COR-L47 (cell line): ENCODE measurements at places on chromosomes 16 and 17.

DNA sequence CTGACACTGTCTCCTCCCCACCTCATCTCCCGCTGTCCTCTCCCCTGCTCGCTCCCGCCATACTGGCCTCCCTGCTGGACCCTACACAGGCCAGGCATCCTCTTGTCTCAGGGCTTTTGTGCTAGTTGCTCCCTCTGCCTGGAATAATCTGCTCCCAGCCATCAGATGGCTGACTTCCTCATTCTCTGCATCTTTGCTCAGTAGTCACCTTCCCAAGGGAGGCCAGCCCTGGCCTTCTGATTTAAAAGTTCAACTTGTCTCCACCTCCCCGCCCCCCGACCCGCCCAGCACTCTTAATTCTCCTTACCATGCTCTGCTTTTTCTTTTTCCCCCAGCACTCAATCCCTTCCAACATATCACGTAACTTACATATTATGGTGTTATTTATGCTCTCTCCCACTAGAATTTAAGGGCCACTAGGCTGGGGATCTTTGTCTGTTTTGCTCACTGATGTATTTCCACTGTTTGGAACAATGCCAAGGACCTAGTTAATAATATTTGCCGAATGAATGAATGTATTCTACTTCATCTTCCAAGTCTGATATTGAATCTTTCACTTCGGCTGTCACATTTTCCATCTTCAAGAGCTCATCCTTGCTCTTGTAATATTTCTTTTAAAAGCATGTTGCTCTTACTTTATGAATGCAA lies 178.3 kb downstream of the CDK5R1 start:
- DNase-seq, result no peak

DNA sequence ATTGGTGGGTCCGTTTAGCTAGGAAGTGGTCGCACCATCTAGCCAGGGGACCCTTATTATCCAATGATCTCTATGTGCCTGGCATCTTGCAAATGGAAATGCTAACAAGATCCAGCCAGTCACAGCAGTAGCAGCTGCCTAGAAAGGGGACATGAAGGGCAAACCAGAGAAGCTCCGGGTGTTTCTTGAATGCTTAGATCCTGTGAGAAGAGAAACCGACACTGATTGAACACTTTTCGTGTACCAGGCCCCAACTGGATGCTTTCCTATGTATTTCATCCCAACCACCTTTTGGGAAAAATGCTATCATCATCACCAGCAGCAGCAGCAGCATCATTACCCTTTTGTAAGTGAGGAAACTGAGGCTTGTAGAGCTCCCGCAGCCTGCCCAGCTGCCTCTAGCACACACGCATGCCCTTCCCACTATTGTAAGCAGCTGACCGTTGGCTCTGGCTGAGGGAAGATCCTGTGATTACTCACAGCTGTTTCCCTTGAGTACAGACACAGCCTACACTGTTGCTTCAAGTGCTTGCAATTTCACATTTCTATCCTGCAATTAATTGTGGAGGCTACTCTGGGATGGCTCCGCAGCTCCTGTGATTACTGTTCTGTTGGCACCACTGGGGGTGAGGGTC lies 180.7 kb upstream of the CACNG5 start:
- no peak for DNase-seq

GRCh38 chr17:76697702-76698465 lies 12.9 kb downstream of the MXRA7 start:
- no peak for DNase-seq

GRCh38 chr17:261635-262034 lies 80.2 kb upstream of the DOC2B start:
- no peak for DNase-seq
